Sigmoid colon (tissue), 7 donors: ENCODE measurements at places on chromosomes 13 and 19. TPM values are rescaled to one million over a fixed set of nuclear protein-coding genes. Genes with fewer than 3 reads are reported as not detected.

DNA sequence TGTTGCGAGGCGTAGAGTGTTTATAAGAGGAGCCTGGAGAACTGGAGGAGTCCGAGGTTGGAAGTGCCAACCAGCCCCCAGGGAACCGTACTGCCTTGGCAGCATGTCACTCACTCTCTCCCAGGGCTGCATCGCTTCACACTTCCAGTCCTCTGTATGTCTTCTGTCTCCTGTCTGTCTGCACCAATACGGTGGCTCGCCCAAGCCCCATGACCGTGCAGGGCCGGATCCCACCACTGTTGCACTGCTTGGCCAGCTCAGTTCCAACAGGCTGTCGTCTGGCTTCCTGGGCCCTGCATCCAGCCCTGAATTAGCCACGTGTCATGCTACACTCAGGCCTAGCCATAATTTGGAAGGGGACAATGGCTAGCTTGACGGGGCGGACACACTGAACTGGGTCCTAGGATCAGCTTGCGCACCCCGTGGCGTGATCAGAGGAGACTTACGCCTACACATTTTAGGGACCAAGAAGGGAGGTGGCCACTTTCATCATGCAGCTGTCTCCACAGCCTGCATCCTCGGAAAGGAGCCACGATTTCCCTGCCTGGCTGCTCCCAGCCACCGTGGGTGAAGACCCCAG is 147.1 kb downstream of the URI1 start:
- no peak for DNase-seq
- no peaks in the 10 kb centered on the region for H3K27me3 ChIP-seq
- no peak overlapping the region for H3K27ac ChIP-seq
- H3K4me3 ChIP-seq: no peak overlapping the region
- H3K4me1 ChIP-seq: no peaks in the 10 kb centered on the region
- no peaks in the 10 kb centered on the region for H3K36me3 ChIP-seq

- no peaks in the 10 kb centered on the region for H3K4me1 ChIP-seq
- no peak overlapping the region for H3K4me3 ChIP-seq
- no peaks in the 10 kb centered on the region for H3K36me3 ChIP-seq
- no peaks in the 10 kb centered on the region for H3K27me3 ChIP-seq
Measured at GRCh38 chr19:23547816-23548430, 139.1 kb downstream of the ZNF675 start.

GRCh38 chr19:13796301-13797057 is 1.2 kb downstream of the ZSWIM4 start:
- no peaks in the 10 kb centered on the region for H3K27me3 ChIP-seq
- H3K4me3 ChIP-seq: peak overlapping the region; percentile 61
- no peaks in the 10 kb centered on the region for H3K36me3 ChIP-seq
- H3K27ac ChIP-seq: peak overlapping the region; percentile 94
- DNase-seq: peak; percentile 92
- peaks cover 36% of the 10 kb centered on the region for H3K4me1 ChIP-seq

DNA sequence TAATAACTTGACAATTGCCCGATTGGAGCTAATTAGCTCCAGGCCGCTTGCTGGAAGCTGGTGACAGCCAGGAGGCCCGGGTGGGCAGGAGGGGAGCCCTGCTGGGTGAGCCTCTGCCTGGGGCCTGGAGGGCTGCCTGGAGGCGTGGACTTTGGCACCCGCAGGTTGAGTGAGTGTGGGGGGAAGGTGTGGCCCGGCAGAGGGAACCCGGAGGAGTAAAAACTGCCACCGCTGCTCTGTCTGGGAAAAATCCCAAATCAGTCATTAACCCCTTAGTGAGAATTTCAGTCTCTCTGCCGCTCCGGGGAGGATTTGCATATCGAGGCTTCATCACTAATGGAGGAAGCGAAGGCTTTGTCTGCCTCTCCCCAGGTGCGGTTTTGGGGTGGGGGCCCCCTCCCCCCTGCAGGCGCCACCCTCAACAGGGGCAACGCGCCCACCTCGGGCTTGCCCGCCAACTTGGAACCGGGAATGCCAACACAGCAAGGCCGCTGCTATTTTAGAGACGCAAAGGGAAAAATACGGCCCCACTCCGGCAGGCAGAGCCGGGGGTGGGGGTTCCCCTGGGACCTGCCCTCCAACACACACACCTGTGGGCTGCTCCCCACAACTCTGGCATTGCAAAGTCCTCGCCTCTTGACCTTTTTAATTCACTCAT is 6.2 kb downstream of the EFNA2 start:
- no peak overlapping the region for H3K27ac ChIP-seq
- peaks cover 16% of the 10 kb centered on the region for H3K4me1 ChIP-seq
- no peak overlapping the region for H3K4me3 ChIP-seq
- peaks cover 85% of the 10 kb centered on the region for H3K27me3 ChIP-seq
- DNase-seq: no peak

Gene TYK2
- 36.7 TPM for total RNA-seq

Gene ZNF813
- total RNA-seq: 2.9 TPM

DNA sequence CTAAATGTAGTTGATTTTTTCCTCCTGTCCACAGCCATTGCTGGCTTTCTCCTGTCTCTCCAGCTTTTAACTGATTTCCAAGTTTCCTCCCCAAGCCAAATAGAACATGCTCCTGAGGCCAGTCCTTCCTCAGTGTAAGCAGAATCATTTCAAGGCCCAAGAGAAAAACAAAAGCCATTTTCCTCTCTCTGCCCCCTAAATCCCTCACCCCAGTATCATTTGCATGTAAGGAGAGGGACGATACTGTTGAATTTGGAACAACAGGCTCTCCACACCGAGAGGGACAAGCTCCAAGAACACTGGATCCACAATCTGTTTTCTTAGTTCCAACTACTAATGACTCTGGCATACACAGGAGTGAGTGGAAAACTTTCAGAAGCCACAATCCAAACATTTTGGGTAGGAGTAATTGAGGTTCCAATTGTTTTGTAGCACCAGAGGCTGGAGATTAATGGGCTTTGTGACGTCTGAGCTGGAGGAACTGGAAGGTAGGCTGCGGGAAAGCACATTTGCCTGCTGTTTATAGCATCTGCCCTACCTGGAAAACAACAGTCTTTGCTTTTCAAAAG is 156.8 kb downstream of the FLT1 start:
- H3K36me3 ChIP-seq: no peaks in the 10 kb centered on the region
- H3K4me3 ChIP-seq: no peak overlapping the region
- H3K27ac ChIP-seq: peak overlapping the region; percentile 61

DNA sequence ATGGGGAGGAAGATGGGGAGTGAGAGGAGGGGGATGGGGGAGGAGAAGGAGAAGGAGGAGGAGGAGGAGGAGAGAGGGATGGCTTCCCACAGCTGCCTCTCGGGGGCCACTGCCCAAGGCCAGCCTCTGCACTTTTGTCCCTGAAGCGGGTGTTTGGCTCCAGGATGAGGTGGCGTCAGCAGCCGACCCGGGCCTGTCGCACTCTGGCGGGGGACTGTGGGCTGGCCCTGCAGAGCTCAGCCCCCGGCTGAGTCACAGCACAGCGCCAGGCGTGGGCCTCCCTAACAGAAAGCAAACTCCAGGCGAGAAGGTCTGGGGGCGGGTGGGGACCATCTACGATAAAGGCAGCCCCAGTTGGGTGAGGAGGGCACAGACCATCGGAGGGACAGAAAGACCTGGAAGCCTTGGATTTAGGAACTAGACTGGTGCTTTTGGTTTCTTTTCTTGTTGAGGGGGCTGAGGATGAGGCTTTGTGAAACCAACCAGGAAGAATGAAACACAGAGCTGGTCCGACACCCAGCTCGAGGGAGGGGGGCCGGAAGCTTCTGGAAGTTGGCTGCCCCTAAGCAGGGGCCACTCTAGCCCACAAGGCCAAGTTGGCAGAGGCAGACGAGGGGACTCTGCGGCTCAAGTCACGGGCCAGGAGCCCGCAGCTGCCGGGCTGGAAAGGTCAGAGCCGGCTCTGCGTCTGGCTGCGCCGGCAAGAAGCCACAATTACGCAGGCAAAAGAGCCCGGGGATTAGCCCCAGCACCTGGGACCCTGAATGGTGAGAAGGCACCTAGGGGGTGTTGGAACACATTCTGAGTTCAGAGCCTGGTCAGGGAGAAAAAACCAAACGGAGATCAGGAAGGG is 18.2 kb downstream of the LSM4 start:
- DNase-seq: peak; percentile 94
- peaks cover 11% of the 10 kb centered on the region for H3K36me3 ChIP-seq
- peak overlapping the region; percentile 41 for H3K4me3 ChIP-seq
- no peaks in the 10 kb centered on the region for H3K27me3 ChIP-seq
- H3K4me1 ChIP-seq: peaks cover 54% of the 10 kb centered on the region

DNA sequence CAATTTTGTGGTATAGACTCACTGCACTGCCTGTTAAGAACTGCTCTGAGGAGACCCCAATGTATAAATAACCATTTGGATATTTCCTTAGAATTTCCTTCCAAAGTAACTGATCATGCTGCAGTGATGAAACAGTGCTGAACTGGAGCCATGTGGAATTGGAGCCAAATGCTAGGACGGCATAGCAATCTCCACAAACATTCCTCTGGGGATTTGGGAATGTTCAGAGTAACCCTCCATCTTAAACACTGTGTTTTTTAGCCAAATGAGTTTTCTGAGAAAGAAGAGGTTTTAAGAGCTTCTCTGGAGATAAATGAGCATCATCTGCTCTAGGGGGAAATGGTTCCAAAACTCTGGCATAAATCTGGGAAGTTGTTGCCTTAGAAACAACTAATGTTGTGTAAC is 98.2 kb downstream of the OLFM4 start:
- no peak overlapping the region for H3K27ac ChIP-seq
- peak; percentile 80 for DNase-seq
- H3K27me3 ChIP-seq: no peaks in the 10 kb centered on the region
- no peaks in the 10 kb centered on the region for H3K36me3 ChIP-seq

Gene UPK1A
- not detected for total RNA-seq

- peaks cover under 1% of the 10 kb centered on the region for H3K4me1 ChIP-seq
- H3K27ac ChIP-seq: no peak overlapping the region
- H3K4me3 ChIP-seq: no peak overlapping the region
- no peak for DNase-seq
- H3K27me3 ChIP-seq: no peaks in the 10 kb centered on the region
- no peaks in the 10 kb centered on the region for H3K36me3 ChIP-seq
Measured at GRCh38 chr19:4754248-4754647, 30.6 kb upstream of the DPP9 start.
